Mammary epithelial cell (primary cell): ENCODE measurements at places on chromosomes 13 and 19.

DNA sequence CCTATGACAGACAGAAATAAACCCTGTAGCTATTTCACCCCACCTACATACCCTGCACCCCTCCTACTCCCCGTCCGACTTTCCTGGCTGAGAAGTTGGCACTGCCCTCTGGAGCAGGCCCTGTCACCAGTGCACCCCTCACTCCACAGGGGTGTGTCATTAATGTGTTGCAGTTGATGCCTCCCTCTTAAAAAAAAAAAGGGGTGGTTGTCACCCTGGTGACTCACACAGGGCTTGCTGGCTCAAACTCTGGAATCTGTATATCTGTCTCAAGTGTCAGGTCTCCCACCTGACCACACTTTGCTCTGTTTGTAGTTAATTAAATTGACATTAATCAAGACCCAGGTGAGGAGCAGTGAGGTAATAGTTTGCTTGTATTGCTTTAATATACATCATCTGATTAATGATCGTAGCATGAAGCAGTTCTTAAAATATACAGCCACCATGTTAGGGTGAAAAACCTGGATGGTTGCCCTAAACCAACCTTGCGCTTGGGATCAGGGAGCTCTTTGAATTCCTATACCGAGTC, 2.0 kb upstream of the GATAD2A start:
- peak; percentile 56 for DNase-seq

DNA sequence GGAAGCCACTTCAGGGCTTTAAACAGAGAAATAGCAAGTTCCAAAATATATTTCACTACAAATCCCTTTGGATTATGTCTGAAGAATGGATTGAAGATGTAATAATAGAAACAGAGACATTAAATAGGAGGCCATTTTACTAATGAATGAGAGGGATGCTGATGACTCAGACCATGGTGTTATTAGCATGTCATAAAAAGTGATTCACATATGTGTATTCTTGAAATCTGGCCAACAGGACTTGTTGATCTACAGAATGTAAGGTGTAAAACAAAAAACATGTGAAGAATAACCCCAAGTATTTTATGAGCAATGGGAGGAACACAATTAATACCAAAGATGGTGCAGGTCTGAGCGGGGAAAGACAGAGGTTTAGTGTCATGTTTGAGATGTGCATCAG, 873.7 kb downstream of the SLITRK5 start:
- no peak for DNase-seq

DNA sequence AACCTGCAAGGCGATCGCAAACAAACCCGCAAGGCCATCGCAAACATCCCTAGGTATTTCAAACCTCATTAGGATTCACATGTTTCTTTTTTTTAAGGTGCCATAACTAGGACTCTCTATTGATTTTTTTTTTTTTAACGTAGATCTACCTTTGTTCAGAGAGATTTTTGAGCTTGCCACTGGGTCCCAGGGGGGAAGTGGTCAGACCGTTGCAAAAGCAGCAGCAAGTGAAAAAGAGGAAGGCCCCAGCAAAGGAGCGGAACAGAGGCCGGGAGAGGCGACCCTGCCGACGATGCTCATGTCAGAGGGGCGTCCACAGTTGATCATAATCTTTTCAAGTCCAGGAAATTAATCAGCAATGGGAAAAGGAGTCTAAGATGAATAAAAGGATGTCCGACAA, 32.7 kb upstream of the FLT1 start:
- no peak for DNase-seq

- DNase-seq: no peak
Measured at GRCh38 chr13:79349011-79349410, 57.0 kb downstream of the RBM26 start.

- DNase-seq: no peak
Measured at GRCh38 chr13:39538816-39539790, 63.9 kb downstream of the LHFPL6 start.

DNA sequence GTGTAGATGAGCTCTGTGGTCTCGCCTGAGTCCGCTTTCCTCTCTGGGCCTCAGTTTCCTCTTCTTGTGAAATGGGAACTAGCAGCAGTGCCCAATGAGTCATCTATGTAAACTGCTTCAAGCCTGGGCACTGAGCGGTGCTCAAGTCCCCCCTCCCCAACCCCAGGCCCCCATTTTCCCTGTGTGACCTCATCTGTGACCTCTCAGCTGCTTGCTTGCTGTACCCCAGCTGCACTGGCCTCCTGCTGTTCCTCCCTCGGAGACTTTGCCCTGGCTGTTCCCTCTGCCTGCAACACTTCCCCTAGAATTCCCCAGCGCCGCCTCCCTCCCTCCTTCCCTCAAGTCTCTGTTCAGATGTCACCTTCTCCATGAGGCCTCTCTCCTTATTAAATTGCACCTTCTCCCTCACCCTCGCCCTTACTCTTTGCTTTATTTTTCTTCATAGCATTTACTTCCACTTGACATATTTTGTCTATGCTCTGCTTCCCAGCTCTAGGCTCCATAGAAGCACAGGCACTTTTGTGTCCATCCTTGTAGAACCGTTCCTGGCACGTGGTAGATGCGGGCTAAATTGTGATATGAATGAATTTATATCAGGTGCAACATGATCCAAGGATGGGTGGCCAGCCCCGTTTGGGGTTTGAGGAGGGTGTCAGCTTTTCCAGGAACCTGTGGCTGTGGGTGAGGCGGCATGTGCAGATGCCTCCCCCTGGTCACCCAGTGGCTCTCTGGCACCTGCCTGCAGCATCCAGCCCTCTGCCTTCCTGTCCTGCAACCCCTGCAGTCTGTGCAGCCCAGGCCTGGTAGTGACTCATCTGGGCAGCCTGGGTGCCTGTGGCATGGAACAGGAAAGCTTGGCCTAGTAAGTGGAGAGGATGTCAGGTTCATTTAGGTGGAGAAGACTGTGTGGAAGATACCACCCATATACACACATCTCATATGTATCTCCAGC, 26.3 kb downstream of the SIPA1L3 start:
- DNase-seq: peak; percentile 70

- no peak for DNase-seq
Measured at GRCh38 chr13:96460609-96461008, 370.7 kb downstream of the HS6ST3 start.
